ENCODE measurements at places on chromosomes 12 and 14.

DNA sequence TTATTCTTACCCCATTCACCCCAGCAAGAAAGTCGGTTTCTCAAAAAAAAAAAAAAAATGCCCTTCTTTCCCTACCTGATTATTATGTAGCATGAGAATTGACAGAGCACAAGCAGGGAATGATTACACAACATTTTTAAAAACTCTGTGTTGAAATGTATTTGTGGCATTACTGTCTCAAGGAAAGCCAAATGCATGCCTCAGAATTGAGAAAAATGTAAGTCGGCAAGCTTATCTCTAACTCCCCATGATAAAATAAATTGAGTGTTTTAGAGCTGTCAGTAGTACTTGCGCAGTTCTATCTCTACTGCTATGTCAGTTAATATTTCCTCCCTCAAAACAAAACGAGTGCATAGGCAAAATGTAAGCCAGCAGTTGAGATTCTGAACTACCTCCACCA, 25.7 kb downstream of the ANO4 start:
- no peak for DNase-seq

- DNase-seq, result no peak
Measured at GRCh38 chr12:64091186-64091585, 130.9 kb downstream of the KICS2 start.

GRCh38 chr12:108565976-108566375, 3.6 kb downstream of the ISCU start:
- peak; percentile 73 for DNase-seq

DNA sequence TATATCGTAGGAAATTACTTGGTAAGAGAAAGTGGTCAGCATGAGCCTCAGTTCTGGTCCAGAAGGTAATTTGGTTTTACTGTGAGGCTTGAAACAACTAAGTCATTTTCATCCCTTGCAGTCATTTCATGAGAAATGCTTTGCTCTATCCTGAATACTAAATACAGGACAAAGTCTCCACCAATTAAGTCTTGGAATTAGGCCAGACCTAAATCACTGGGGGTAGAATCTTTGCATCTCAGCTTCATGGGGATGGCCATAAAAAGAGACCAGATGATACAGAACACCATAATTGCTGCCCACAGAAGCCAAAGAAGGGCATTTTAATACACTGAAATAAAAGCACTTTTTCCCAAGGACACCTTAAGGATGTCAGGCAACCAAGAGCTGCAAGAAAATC, 277.9 kb upstream of the DCN start:
- no peak for DNase-seq

GRCh38 chr14:52485350-52485960, 66.8 kb downstream of the TXNDC16 start:
- DNase-seq, result no peak

- DNase-seq, result no peak
Measured at GRCh38 chr12:9273276-9273675, 65.1 kb upstream of the PZP start.

- DNase-seq, result peak; percentile 86
Measured at GRCh38 chr14:106372870-106373652, 846.7 kb downstream of the TMEM121 start.

GRCh38 chr14:99213101-99213500, 58.9 kb downstream of the BCL11B start:
- DNase-seq, result peak; percentile 55

DNA sequence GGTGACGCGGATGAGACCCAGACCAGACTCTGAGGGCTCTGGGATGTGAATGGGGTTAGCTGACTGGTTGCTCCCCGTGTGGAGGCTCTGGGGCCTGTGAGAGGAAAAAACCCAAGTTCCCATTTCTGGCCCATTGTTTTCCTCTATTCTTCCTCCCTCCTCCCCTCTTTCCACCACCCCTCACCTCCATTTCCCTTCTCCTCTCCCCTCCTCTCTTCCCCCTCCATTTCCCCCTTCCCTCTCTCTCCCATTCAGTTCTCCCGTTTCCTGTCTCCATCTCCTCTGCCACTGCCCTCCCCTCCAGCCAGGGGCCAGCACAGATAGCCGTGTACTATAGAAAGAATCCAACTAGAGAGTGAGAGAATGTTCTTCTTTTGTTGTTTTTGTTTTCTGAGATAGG, 12.6 kb upstream of the PRPH start:
- DNase-seq, result no peak

- DNase-seq, result no peak
Measured at GRCh38 chr12:6935371-6936193, 7.8 kb downstream of the ATN1 start.

DNA sequence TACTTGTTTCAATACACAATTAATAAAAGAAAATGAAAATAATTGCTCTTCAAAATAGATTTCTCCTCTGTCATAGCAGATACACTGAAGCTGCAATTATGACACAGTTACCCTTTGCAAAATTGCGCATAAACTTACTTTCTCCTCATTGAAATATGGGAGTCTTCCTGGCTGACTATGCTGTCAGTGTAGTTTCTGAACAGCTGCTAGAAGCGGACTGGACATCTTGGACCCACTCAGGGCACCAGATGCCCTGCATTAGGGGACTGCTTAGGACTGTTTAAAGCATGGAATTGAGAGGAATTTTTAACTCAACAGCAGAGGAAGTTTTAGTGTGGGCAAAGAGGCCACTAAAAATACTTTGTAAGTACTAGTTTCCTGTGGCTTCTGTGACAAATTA, 454.9 kb downstream of the ATP23 start:
- no peak for DNase-seq

GRCh38 chr14:54890788-54891187, 11.8 kb downstream of the GCH1 start:
- DNase-seq, result no peak
